ENCODE measurements at places on chromosomes 4 and X.
A peak's percentile ranks its signal among the peaks of the same experiment; 100 is the strongest.

- no peak for DNase-seq
- H3K36me3 ChIP-seq = no peaks in the 10 kb centered on the region
- H3K27me3 ChIP-seq = no peaks in the 10 kb centered on the region
- H3K27ac ChIP-seq = peak overlapping the region; percentile 47
Measured at GRCh38 chr4:76011700-76012387, 4.5 kb upstream of the CXCL9 start.

DNA sequence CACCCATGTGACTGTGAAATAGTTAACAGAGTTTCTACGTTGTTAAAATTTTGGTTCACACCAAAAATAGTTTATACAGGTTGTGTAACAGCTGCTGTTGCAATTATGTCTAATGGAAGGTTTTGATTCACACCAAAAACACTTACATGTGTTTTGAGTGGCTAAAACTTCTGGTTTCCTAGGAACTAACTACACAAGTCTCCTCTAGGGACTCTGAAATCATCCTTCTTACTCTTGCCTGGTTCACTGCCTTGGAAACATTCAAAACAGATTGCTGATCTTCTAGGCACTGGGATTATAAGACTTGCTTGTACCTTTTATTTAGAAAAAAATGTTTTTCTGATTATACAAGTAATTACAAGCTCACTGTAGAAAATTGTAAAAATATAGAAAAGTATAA is 14.9 kb upstream of the MORC4 start:
- no peak overlapping the region for H3K27ac ChIP-seq
- no peak overlapping the region for H3K4me3 ChIP-seq
- H3K27me3 ChIP-seq = no peaks in the 10 kb centered on the region
- DNase-seq = no peak

DNA sequence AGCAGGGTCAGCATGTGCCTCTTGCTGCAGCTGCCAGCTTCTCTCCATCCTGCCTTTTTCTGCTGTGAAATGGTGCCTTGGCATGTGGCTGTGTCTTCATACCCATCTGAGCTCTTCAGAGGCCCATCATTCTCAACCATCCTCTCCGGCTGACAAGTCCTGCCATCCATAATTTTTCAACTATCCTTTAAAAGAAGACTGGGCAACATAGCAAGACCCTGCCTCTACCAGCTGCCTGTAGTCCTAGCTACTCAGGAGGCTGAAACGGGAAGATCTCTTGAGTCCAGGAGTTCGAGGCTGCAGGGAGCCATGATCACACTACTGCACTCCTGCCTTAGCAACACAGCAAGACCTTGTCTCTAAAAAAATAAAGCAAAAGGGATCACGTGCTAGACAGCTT is 64.2 kb upstream of the TTC29 start:
- H3K4me1 ChIP-seq = no peaks in the 10 kb centered on the region
- no peaks in the 10 kb centered on the region for H3K36me3 ChIP-seq
- no peak for DNase-seq
- H3K27ac ChIP-seq = no peak overlapping the region
- no peak overlapping the region for H3K4me3 ChIP-seq

GRCh38 chrX:123696334-123696733 is 36.5 kb downstream of the THOC2 start:
- no peak overlapping the region for H3K4me3 ChIP-seq
- peaks cover 26% of the 10 kb centered on the region for H3K36me3 ChIP-seq
- H3K27me3 ChIP-seq = no peaks in the 10 kb centered on the region
- no peaks in the 10 kb centered on the region for H3K4me1 ChIP-seq

DNA sequence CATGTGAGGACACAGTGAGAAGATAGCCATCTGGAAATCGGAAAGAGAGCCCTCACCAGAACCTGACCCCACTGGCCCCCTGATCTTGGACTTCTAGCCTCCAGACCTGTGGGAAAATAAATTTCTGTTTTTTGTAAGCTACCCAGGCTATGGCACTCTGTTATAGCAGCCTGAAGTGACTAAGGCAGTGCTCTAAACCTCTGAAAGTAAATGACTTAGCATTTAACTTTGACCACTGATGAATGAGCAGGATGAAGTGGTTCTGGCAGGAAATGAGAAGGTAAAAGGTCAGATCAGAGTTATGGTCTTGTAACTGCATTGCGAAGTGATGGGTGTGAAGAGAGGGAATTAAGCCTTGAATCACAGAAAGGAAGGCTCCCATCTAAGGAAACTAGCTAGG is 17.0 kb downstream of the GPAT3 start:
- H3K36me3 ChIP-seq = no peaks in the 10 kb centered on the region
- no peak overlapping the region for H3K4me3 ChIP-seq
- DNase-seq = no peak
- no peak overlapping the region for H3K27ac ChIP-seq

GRCh38 chrX:69987691-69988090 is 62.0 kb downstream of the AWAT2 start:
- no peak overlapping the region for H3K27ac ChIP-seq
- H3K27me3 ChIP-seq = no peaks in the 10 kb centered on the region
- no peak for DNase-seq
- no peaks in the 10 kb centered on the region for H3K36me3 ChIP-seq
- no peaks in the 10 kb centered on the region for H3K4me1 ChIP-seq
- H3K4me3 ChIP-seq = no peak overlapping the region

DNA sequence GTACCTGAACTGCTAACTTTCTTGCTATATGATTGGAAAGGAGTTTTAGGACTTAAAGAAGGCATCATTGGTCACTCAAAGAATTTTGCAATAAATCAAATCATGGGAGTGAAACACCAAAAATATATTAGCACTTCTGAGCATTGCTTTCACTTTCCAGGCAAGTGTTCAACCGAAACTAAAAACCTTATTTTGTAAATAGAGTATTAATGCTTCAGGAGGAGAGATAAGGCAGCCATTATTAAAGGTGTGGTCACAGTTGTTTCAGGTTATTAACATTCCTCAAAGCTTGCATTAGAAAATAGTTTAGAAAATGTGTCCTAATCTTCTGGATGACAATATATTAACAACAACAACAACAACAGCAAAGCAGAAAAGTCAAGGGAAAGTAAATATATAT is 92.3 kb upstream of the TLL1 start:
- H3K4me1 ChIP-seq = no peaks in the 10 kb centered on the region
- no peaks in the 10 kb centered on the region for H3K27me3 ChIP-seq
- no peak overlapping the region for H3K4me3 ChIP-seq
- no peak for DNase-seq
- H3K36me3 ChIP-seq = no peaks in the 10 kb centered on the region

GRCh38 chrX:103704863-103705262 is 5.8 kb upstream of the TMEM31 start:
- H3K27ac ChIP-seq = no peak overlapping the region
- no peak overlapping the region for H3K4me3 ChIP-seq
- no peaks in the 10 kb centered on the region for H3K4me1 ChIP-seq
- no peaks in the 10 kb centered on the region for H3K27me3 ChIP-seq
- H3K36me3 ChIP-seq = no peaks in the 10 kb centered on the region

- H3K27me3 ChIP-seq = no peaks in the 10 kb centered on the region
- DNase-seq = no peak
- H3K4me3 ChIP-seq = peak overlapping the region; percentile 21
Measured at GRCh38 chr4:143382596-143382995, 45.9 kb downstream of the GAB1 start.

- no peak for DNase-seq
- H3K27ac ChIP-seq = no peak overlapping the region
- no peaks in the 10 kb centered on the region for H3K36me3 ChIP-seq
- H3K27me3 ChIP-seq = no peaks in the 10 kb centered on the region
- no peak overlapping the region for H3K4me3 ChIP-seq
Measured at GRCh38 chr4:113083346-113083745, 33.9 kb downstream of the ANK2 start.

- DNase-seq = no peak
- no peaks in the 10 kb centered on the region for H3K27me3 ChIP-seq
- no peaks in the 10 kb centered on the region for H3K36me3 ChIP-seq
- no peak overlapping the region for H3K4me3 ChIP-seq
Measured at GRCh38 chrX:52082578-52082977, 13.6 kb upstream of the MAGED4B start.

GRCh38 chrX:149208307-149208706 is 296.8 kb downstream of the IDS start:
- no peaks in the 10 kb centered on the region for H3K36me3 ChIP-seq
- DNase-seq = no peak
- H3K27ac ChIP-seq = no peak overlapping the region
- H3K4me1 ChIP-seq = no peaks in the 10 kb centered on the region
- no peak overlapping the region for H3K4me3 ChIP-seq

- no peak overlapping the region for H3K27ac ChIP-seq
- H3K36me3 ChIP-seq = peaks cover 46% of the 10 kb centered on the region
- no peak for DNase-seq
- H3K27me3 ChIP-seq = no peaks in the 10 kb centered on the region
Measured at GRCh38 chrX:123673813-123674212, 59.0 kb downstream of the THOC2 start.

GRCh38 chr4:91099666-91100065 is 972.5 kb downstream of the CCSER1 start:
- no peaks in the 10 kb centered on the region for H3K4me1 ChIP-seq
- no peaks in the 10 kb centered on the region for H3K36me3 ChIP-seq
- no peak overlapping the region for H3K27ac ChIP-seq
- H3K4me3 ChIP-seq = no peak overlapping the region
- no peak for DNase-seq

DNA sequence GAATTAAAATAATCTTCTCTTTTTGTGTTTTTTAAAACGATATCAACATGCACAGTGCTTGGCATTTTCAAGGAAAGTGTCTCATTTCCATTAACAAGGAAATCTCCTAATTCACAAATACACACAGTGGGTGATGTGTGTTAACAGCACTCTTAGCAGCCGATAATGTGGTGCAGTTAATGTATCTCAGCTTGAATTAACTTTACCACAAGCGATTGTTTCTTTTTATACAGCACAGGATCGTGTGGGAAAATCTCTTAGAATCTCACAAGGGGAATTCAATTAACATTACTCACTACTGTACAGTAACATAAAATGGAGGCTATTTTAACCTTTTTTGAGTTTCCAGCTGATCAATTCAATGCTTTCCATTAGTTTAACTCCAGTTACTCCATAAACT is 1841.9 kb downstream of the STIM2 start:
- no peaks in the 10 kb centered on the region for H3K36me3 ChIP-seq
- no peak overlapping the region for H3K4me3 ChIP-seq
- H3K27ac ChIP-seq = no peak overlapping the region
- DNase-seq = no peak
- no peaks in the 10 kb centered on the region for H3K27me3 ChIP-seq

GRCh38 chr4:8592366-8593263 is at the start of gene CPZ:
Gene CPZ, plus strand, starts transcription at chr4:8592765. Its CDS starts 69 bp downstream, at chr4:8592834.
- no peak for DNase-seq
- H3K4me3 ChIP-seq = no peak within 1 kb of the TSS
- peaks cover 28% of the 10 kb centered on the region for H3K27me3 ChIP-seq
- H3K36me3 ChIP-seq = no peaks in the 10 kb centered on the region

GRCh38 chrX:53605004-53605403 is 81.5 kb downstream of the HUWE1 start:
- H3K4me1 ChIP-seq = no peaks in the 10 kb centered on the region
- no peak overlapping the region for H3K27ac ChIP-seq
- peaks cover 78% of the 10 kb centered on the region for H3K36me3 ChIP-seq
- no peak for DNase-seq
- H3K4me3 ChIP-seq = no peak overlapping the region
- H3K27me3 ChIP-seq = no peaks in the 10 kb centered on the region

DNA sequence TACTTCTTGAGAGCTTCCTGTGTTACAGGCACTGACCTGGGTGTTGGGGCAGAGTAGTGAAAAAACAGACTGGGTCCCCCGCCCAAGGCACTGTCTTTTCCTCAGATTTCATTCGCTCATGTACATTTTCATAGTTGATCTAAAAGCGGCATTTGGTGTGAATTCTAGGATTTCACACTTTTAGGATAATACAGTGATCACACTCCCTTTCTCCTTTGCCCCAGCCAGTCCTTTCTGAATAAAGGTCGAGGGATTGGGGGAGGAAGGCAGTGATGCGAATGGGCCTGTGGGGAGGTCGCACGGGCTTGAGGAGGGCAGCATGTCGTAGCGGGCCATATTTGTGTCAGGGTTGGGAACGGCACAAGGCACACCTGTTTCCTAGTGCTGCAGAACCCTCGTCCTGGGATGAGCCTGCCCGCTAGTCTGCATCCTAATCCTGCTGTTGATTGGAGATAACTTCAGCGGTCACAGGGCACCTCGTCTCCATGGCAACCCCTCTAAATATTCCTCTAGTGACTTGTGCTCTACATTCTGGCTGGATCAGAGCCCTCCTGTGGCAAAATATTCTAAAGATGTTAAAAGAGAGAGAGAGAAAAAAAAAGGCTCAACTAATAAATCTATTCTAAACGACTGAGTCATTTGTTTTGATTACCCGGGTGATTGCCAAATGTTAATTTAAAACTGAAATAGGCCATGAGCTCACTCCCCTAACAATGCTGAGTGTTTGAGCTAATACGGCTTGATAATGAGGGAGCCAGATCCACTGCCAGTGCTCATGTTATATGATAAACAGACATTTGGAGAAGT is 21.8 kb downstream of the FHL1 start:
- no peaks in the 10 kb centered on the region for H3K27me3 ChIP-seq
- no peak for DNase-seq
- no peaks in the 10 kb centered on the region for H3K4me1 ChIP-seq

GRCh38 chr4:82217986-82218715 is 155.6 kb downstream of the HNRNPD start:
- no peak for DNase-seq
- H3K4me1 ChIP-seq = peaks cover 6% of the 10 kb centered on the region
- no peaks in the 10 kb centered on the region for H3K36me3 ChIP-seq
- no peak overlapping the region for H3K27ac ChIP-seq
- peaks cover 2% of the 10 kb centered on the region for H3K27me3 ChIP-seq

GRCh38 chrX:153636716-153637115 is 10.3 kb upstream of the DUSP9 start:
- no peak overlapping the region for H3K27ac ChIP-seq
- peaks cover 6% of the 10 kb centered on the region for H3K27me3 ChIP-seq
- no peaks in the 10 kb centered on the region for H3K36me3 ChIP-seq
- no peak for DNase-seq
- H3K4me1 ChIP-seq = peaks cover 6% of the 10 kb centered on the region
